ENCODE measurements at places on chromosomes 2 and 18.

GRCh38 chr2:3627500-3628100 lies 30.4 kb upstream of the ALLC start:
- no peak for DNase-seq
- no peak overlapping the region for H3K27ac ChIP-seq
- H3K27me3 ChIP-seq = no peaks in the 10 kb centered on the region
- H3K4me1 ChIP-seq = no peaks in the 10 kb centered on the region

GRCh38 chr2:3127710-3128109 lies 249.9 kb downstream of the EIPR1 start:
- no peaks in the 10 kb centered on the region for H3K27me3 ChIP-seq
- DNase-seq = no peak
- no peaks in the 10 kb centered on the region for H3K4me1 ChIP-seq
- no peak overlapping the region for H3K27ac ChIP-seq
- no peak overlapping the region for H3K4me3 ChIP-seq

GRCh38 chr18:62453864-62454263 lies 69.0 kb upstream of the ZCCHC2 start:
- no peak overlapping the region for H3K27ac ChIP-seq
- H3K36me3 ChIP-seq = no peaks in the 10 kb centered on the region
- peaks cover 14% of the 10 kb centered on the region for H3K4me1 ChIP-seq
- H3K4me3 ChIP-seq = no peak overlapping the region
- no peak for DNase-seq

- H3K4me1 ChIP-seq = peaks cover 12% of the 10 kb centered on the region
- peak overlapping the region; percentile 83 for H3K4me3 ChIP-seq
- DNase-seq = no peak
- H3K27ac ChIP-seq = peak overlapping the region; percentile 70
- H3K36me3 ChIP-seq = no peaks in the 10 kb centered on the region
Measured at GRCh38 chr18:51196811-51197660, 445 bp downstream of the MEX3C start.

DNA sequence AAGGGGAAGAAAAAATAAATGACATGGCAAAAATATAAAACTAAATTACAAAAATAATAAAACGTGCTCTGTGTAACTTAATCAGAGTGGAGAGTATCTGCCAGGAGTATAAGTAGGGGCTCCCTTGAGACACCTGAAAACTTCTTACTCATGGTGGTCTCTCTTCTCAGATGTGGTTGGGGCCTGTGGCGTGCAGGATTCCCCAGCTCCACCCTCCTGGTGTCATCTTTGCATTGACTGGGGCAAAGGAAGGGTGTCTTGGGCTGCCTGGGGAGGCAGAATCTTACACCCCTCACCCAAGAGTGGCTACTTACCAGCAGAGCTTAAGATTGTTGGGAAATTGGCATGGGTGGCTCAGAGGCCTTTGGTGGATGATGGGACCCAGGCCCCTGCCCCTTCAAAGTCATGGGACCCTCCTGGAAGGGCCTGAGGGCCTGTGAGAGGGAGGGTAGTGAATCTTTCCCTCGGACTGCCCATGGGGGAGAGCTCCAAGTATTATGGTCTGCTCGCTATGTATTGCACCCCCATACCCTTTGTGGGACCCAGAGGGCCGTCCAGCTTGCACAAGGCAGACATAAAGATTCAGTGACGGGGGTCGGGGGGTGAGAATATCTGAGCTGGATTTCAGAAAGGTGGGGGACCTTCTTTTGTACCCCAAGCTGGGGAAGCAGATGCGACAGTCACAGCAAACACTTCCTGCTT lies 6.9 kb upstream of the TRAF3IP1 start:
- no peaks in the 10 kb centered on the region for H3K36me3 ChIP-seq
- no peaks in the 10 kb centered on the region for H3K27me3 ChIP-seq
- no peak overlapping the region for H3K27ac ChIP-seq
- DNase-seq = no peak

DNA sequence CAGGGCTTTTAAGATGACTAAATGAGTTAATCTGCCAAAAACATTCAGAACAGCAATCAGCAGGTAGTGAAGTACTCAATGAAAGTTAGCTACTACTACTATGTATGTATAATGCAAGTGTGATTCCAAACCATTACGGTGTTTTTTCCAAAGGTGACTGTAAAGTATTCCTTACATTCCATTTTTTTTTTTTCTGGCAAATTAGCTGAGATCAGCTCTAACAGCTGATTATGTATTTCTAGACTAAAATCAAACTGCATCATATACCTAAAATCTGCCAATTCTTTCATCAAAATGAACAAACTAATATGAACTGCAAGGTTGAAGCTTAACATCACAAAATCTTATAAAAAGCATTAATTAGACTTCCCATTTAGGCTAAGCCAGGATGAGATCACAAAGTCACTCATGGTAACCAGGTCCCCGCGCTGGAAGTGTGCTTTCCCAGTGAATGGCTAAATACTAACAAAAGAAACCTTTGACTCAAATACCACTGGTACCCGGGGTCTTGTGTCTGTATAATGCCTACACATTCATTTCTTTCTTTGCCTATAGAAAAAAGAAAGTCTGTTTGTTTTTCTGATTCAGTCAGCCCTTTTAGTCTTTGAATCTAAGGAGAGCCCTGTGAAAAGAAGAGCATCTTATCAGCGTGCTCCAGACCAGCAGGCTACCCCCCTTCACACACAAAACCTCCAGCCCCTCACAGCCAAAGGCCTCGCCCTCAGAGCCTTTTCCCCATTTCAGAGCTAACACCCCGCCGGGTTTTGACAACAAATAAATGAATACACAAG lies 88.3 kb downstream of the RBMS1 start:
- DNase-seq = no peak
- H3K27ac ChIP-seq = peak overlapping the region; percentile 87
- no peaks in the 10 kb centered on the region for H3K36me3 ChIP-seq
- H3K27me3 ChIP-seq = no peaks in the 10 kb centered on the region

Measured in Panc1 (cell line).